ENCODE measurements at places on chromosomes 2 and 18. TPM values are rescaled to one million over a fixed set of nuclear protein-coding genes. Genes with fewer than 3 reads are reported as not detected.

CMPK2 gene
- 23.2 TPM for total RNA-seq

UGT1A1 gene
- not detected for total RNA-seq

CCDC68 gene
- total RNA-seq = 20.8 TPM

IL36RN gene
- not detected for total RNA-seq

POTEI gene
- total RNA-seq = not detected

SPHKAP gene
- 0.35 TPM for total RNA-seq

PIEZO2 gene
- total RNA-seq = 20.4 TPM

KCNJ13 gene
- total RNA-seq = not detected
